ENCODE measurements at places on chromosomes 5 and 9. TPM values are rescaled to one million over a fixed set of nuclear protein-coding genes. Genes with fewer than 3 reads are reported as not detected.

The PCDHGB5 gene
- total RNA-seq, result 1.7 TPM

The LOX gene
- not detected for total RNA-seq

The NEK6 gene
- total RNA-seq, result 11.4 TPM

The PCDHA13 gene
- not detected for total RNA-seq

The C5 gene
- total RNA-seq, result 1.0 TPM

The HIGD2A gene
- total RNA-seq, result 88.9 TPM

The TCF7 gene
- total RNA-seq, result 2.6 TPM

- H3K27ac ChIP-seq, result no peak overlapping the region
- no peak for DNase-seq
- H3K27me3 ChIP-seq, result peaks cover 34% of the 10 kb centered on the region
- peak overlapping the region; percentile 45 for H3K4me3 ChIP-seq
Measured at GRCh38 chr9:36818965-36819870, 214.8 kb downstream of the PAX5 start.

DNA sequence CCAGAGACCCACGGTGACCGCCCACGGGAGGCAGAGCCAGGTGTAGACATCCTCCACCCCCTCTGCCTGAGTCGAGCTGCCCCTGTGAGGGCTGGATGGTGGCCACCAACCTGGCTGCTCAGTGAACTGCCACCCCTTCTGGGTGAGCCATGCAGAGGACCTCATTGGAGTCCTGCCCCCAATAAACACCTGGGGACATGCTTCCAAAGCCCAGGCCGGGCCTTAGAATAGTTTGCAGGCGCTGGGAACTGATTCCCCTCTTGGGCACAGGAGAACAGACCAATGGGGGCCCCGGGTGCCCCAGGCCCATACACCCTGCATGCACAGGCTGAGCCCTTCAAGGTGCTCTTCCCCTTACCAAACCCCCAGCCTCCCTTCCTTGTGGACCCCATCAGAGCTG, 38.1 kb upstream of the GFPT2 start:
- H3K36me3 ChIP-seq, result no peaks in the 10 kb centered on the region
- H3K4me3 ChIP-seq, result no peak overlapping the region

DNA sequence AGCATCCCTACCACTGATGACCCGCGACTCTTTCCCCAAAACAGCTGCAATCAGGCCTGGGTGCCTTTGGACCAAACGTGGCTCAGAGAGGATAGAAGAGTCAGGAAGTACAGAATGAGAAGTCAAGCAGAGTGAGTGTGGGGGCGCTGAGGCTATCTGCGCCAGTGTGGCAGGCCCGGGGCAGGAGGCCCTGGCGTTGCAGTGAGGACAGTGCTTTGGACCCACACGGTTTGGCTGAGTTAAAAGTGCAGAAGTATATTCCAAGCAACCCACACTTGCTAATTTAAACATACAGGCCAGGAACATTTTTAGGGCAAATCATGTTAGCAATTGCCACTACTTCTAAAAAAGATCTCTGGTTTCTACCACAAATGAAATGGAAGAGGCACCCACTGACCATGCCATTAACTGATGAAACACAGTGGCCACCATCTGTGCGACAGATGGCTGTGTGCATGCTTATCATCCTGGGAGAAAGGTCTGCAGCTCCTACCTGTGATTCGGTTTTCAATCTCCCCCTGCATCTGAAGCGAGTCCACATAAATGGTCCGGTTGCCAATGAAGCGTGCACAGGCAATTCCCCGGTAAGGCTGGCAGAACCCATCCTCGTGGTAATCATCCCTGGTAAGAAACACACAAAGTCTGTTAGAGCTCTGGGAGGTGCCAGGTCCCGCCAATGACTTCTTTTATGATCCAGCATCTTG, 213.0 kb downstream of the ROR2 start:
- H3K4me1 ChIP-seq, result peaks cover 4% of the 10 kb centered on the region
- no peak overlapping the region for H3K4me3 ChIP-seq
- H3K27me3 ChIP-seq, result peaks cover 6% of the 10 kb centered on the region
- no peak overlapping the region for H3K27ac ChIP-seq

GRCh38 chr5:136016945-136017530, 11.8 kb upstream of the TGFBI start:
- no peak overlapping the region for H3K27ac ChIP-seq
- DNase-seq, result no peak
- peaks cover 14% of the 10 kb centered on the region for H3K4me1 ChIP-seq
- H3K36me3 ChIP-seq, result no peaks in the 10 kb centered on the region

- no peak for DNase-seq
- H3K27ac ChIP-seq, result no peak overlapping the region
- H3K4me3 ChIP-seq, result no peak overlapping the region
- peaks cover 2% of the 10 kb centered on the region for H3K27me3 ChIP-seq
- H3K4me1 ChIP-seq, result no peaks in the 10 kb centered on the region
- no peaks in the 10 kb centered on the region for H3K36me3 ChIP-seq
Measured at GRCh38 chr5:59864718-59865117, 28.8 kb downstream of the PDE4D start.

GRCh38 chr5:57626703-57627102, 144.1 kb upstream of the ACTBL2 start:
- H3K4me3 ChIP-seq, result no peak overlapping the region
- H3K4me1 ChIP-seq, result no peaks in the 10 kb centered on the region
- no peaks in the 10 kb centered on the region for H3K36me3 ChIP-seq
- H3K27me3 ChIP-seq, result peaks cover 18% of the 10 kb centered on the region
- DNase-seq, result no peak

- H3K4me3 ChIP-seq, result no peak overlapping the region
- H3K4me1 ChIP-seq, result no peaks in the 10 kb centered on the region
- no peak for DNase-seq
- H3K27ac ChIP-seq, result no peak overlapping the region
- peaks cover 34% of the 10 kb centered on the region for H3K27me3 ChIP-seq
Measured at GRCh38 chr9:109469646-109470358, 28.3 kb downstream of the PTPN3 start.

- H3K27me3 ChIP-seq, result peaks cover 3% of the 10 kb centered on the region
- no peak overlapping the region for H3K4me3 ChIP-seq
- no peak overlapping the region for H3K27ac ChIP-seq
- no peaks in the 10 kb centered on the region for H3K4me1 ChIP-seq
Measured at GRCh38 chr9:1332156-1332555, 282.0 kb downstream of the DMRT2 start.

GRCh38 chr9:124218987-124219461, 38.7 kb upstream of the NEK6 start:
- no peaks in the 10 kb centered on the region for H3K27me3 ChIP-seq
- H3K27ac ChIP-seq, result peak overlapping the region; percentile 96
- no peak for DNase-seq
- H3K36me3 ChIP-seq, result no peaks in the 10 kb centered on the region
- no peak overlapping the region for H3K4me3 ChIP-seq

- DNase-seq, result no peak
- no peaks in the 10 kb centered on the region for H3K27me3 ChIP-seq
- no peak overlapping the region for H3K27ac ChIP-seq
Measured at GRCh38 chr9:5838884-5839571, 6.1 kb upstream of the ERMP1 start.

- no peak for DNase-seq
- H3K4me1 ChIP-seq, result no peaks in the 10 kb centered on the region
Measured at GRCh38 chr5:176762489-176762888, 47.9 kb upstream of the UNC5A start.

DNA sequence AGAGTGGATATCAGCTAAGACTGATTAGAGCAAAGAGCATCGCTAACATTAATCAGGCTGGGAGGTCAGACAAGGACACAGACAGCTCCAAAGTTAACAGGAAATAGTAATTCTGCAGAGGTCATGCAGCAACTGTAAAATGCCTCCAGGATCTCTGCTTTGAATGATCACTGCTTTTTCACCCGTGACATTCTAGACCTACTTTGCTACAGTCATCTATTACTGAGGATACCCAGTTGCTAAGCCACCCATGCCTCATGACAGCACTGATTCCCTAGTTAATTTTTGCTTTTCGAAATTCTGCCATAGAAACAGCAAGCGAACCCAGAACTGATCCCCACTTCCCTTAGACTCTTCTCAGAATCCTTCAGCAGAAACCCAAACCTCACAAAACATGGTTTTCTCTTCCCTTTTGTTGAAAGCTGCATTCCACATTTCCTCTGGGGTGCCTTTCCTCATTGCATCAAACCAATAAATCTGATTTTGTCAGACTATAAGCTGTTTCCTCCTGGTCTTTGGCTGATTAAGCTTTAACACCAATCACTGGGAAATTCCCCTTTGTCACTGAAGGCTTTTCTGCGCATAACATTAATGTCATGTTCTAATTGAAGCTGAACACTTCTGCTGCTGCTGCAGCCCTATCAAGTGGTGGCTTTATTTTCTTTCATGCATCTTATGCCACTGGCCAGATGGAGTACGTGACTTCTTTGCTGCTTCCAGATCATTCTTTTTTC, 201.1 kb upstream of the CHD1 start:
- H3K4me3 ChIP-seq, result no peak overlapping the region
- H3K27me3 ChIP-seq, result no peaks in the 10 kb centered on the region
- H3K4me1 ChIP-seq, result no peaks in the 10 kb centered on the region
- H3K27ac ChIP-seq, result no peak overlapping the region
- H3K36me3 ChIP-seq, result no peaks in the 10 kb centered on the region

DNA sequence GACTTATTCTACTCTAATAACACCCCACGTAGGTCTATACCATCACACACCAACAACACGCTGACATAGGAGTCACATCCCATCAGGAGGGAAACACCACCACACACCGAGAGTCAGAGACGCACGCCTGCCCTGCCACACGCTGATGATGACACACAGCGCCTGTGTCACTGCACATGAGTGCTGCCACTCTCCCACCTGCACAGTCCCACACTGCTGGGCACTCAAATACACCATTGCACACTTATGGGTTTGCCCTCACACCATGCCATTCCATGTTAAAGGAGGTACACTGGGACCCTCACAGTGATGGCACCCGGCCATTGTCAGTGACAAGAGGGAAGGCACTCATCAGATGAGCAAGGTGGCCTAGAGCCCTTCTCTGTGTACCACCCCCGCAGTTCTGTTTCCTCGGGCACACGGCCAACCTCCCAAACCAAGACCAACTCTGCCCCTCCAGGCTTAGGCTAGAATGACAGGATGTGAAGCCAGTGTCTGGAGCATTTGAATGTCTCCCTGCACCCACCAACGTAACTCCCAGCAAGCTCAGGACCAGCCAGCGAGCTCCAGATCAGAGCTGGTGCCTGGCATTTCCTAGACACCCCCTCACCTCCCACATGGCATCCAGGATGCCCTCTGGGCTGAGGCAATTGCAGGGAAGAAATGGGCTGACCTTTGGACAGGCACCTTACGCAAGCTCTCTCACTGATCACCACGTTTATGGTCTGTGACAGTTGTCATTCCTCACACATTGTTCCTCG, 3.6 kb upstream of the CPLX2 start:
- H3K36me3 ChIP-seq, result no peaks in the 10 kb centered on the region
- no peak overlapping the region for H3K27ac ChIP-seq
- H3K27me3 ChIP-seq, result peaks cover 52% of the 10 kb centered on the region
- DNase-seq, result no peak
- no peak overlapping the region for H3K4me3 ChIP-seq

DNA sequence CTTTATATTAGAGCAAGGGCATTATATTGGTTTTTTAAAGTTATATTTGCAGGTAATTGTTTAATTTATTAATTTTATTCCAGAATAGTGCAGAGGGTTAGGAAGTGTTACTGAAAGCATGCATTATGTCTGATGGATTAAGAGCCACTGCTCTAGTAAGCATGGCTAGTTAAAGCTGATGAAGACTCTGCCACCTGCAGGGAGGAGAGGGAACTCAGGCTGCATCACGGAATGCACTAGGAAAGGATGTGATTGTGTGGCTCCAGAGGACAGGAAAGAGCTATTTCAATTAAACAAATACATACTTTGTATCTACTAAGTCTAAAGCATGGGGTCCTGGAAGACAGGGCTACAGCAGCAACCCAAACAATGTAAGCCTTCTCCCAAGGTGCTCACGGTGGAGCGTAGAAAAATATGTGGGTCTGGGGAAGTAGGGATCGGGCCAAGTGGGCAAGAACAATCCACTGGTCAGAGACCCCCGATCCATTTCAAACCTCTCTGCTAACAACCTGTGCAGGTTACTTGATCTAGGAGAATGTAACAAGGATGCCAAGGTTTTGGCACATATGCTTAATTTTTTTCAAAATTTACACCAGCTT, 15.3 kb upstream of the GRXCR2 start:
- H3K4me1 ChIP-seq, result no peaks in the 10 kb centered on the region
- DNase-seq, result no peak
- H3K27ac ChIP-seq, result no peak overlapping the region
- no peaks in the 10 kb centered on the region for H3K36me3 ChIP-seq
- H3K4me3 ChIP-seq, result no peak overlapping the region
- H3K27me3 ChIP-seq, result peaks cover 10% of the 10 kb centered on the region

- no peak overlapping the region for H3K4me3 ChIP-seq
- H3K36me3 ChIP-seq, result no peaks in the 10 kb centered on the region
- no peak for DNase-seq
- no peak overlapping the region for H3K27ac ChIP-seq
- peaks cover 7% of the 10 kb centered on the region for H3K27me3 ChIP-seq
- H3K4me1 ChIP-seq, result no peaks in the 10 kb centered on the region
Measured at GRCh38 chr9:131114084-131114535, 11.3 kb upstream of the NUP214 start.

DNA sequence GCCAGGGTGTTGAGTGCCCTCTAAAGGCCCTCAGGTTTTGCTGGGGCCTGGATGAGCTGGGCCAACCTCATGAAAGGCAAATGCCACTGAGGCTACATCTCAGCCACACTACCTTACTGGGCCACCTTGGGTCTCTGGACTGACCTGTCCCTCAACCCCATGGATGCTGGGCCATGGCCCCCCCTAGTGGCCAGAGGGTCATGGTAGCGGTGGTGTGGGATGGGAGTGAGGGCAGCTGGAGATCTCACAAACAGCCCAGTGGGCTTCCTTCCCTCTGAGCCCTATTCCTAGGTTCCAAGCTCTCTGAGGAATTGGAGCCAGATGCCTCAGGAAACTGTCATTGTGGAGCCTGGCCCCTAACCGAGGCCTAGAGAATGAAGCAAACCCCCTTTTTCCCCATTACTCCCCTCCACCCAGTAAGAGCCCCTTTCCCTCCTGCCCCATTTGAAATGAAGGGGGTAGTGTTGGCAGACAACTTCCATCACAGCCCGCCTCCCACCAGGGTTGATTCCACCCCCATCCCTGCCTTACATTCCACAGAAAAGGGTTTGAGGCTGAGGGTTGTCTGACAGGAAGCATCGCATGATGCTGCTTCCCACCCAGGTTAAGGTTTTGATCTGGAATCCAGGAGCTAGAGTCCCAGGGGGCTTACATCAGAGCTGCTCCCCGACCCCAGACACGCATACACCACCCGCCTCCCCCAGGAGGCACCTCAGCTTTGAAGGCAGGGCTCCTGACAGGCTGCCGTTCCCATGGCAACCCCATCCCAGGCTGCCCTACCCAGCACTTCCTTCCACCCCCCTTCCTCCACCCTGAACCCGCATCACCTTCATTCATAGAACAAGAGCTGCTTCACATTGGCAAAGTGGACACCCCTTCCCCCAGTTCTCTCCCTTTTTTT, 63.9 kb downstream of the PCDH1 start:
- peaks cover 5% of the 10 kb centered on the region for H3K4me1 ChIP-seq
- no peak overlapping the region for H3K27ac ChIP-seq
- H3K36me3 ChIP-seq, result no peaks in the 10 kb centered on the region

DNA sequence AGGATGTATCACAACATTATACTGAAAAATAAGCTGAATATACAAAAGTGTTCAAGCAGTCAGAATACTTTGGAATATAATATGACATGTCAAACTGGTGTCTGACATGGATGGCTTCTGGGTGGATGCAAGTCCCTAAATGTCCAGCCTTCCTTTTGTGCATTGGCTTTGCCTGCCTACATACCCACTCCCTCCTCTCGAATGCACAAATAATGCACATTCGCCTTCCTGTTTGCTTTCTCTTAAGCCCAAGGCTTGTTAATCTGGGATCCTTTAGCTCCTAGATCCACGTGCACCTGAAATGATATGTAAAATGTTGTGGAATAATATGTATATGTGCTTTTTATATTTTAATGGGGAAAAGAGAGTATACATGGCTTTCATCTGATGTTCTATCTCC, 12.9 kb upstream of the NPR2 start:
- H3K4me3 ChIP-seq, result no peak overlapping the region
- no peak for DNase-seq
- H3K36me3 ChIP-seq, result peaks cover 2% of the 10 kb centered on the region

All from natural killer cell treated with Interleukin-12 subunit alpha and Interleukin-12 subunit beta and Interleukin-15 and Interleukin-18, amount 100 ng/mL, for 72 hours (primary cell).